ENCODE measurements at places on chromosomes 7 and 10. TPM values are rescaled to one million over a fixed set of nuclear protein-coding genes. Genes with fewer than 3 reads are reported as not detected.

The MRPS24 gene
- 49.6 TPM for total RNA-seq

The GPR15LG gene
- not detected for total RNA-seq

The PRTFDC1 gene
- total RNA-seq = 7.6 TPM

The ORC5 gene
- total RNA-seq = 19.8 TPM

GRCh38 chr7:116573541-116573940 is 48.7 kb downstream of the CAV1 start:
- DNase-seq = no peak

GRCh38 chr7:142349670-142350405 is 92.0 kb upstream of the PRSS58 start:
- no peak for DNase-seq

DNA sequence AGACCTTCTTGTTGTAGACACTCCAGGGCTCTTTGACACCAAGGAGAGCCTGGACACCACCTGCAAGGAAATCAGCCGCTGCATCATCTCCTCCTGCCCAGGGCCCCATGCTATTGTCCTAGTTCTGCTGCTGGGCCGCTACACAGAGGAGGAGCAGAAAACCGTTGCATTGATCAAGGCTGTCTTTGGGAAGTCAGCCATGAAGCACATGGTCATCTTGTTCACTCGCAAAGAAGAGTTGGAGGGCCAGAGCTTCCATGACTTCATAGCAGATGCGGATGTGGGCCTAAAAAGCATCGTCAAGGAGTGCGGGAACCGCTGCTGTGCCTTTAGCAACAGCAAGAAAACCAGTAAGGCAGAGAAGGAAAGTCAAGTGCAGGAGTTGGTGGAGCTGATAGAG is 5.5 kb downstream of the GIMAP7 start:
- no peak for DNase-seq

DNA sequence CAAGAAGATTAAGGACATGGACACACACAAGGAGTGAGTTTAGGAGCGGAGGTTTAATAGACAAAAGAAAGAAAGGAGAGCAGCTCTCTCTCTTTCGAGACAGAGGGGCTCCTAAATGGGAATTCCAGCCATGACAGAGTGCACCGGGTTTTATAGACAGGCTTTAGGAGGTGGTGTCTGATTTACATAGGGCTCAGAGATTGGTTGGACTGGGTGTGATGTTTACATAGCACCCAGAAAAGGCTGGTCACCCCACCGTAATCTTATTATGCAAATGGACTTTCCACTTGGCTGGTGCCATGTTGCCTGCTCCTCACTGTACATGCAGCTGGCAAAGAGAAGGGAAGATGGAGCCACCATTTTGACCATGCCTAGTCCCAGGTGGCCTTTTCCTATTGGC is 28.4 kb upstream of the MRC1 start:
- no peak for DNase-seq

GRCh38 chr10:103433858-103434257 is 18.3 kb downstream of the CALHM2 start:
- no peak for DNase-seq

GRCh38 chr7:71290452-71290851 is 158.5 kb downstream of the GALNT17 start:
- no peak for DNase-seq

Measured in lung microvascular endothelial cell (primary cell).